ENCODE measurements at places on chromosomes 16 and 17.

DNA sequence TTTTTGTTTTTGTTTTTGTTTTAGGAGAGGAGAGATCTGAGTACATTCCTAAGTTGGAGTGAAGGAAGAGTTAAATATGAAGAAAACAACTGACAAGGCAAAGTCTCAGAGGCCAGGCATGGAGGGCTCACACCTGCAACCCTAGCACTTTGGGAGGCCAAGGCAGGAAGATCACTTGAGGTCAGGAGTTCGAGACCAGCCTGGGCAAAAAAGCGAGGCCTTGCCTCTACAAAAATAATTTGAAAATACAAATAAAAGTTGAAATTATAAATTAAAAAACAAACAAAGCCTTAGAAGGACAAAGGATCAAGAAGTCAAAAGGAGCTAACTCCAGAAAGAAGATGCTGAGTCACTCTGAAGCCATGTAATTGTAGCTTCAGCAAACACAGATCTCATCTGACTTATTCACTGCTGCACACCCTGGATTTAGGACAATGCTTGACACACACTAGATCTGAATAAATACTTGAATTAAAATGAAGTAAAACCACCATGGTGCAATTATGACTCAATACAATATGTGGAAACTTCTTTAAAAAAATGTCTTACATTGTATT lies 9.1 kb downstream of the CEP20 start:
- DNase-seq = no peak

DNA sequence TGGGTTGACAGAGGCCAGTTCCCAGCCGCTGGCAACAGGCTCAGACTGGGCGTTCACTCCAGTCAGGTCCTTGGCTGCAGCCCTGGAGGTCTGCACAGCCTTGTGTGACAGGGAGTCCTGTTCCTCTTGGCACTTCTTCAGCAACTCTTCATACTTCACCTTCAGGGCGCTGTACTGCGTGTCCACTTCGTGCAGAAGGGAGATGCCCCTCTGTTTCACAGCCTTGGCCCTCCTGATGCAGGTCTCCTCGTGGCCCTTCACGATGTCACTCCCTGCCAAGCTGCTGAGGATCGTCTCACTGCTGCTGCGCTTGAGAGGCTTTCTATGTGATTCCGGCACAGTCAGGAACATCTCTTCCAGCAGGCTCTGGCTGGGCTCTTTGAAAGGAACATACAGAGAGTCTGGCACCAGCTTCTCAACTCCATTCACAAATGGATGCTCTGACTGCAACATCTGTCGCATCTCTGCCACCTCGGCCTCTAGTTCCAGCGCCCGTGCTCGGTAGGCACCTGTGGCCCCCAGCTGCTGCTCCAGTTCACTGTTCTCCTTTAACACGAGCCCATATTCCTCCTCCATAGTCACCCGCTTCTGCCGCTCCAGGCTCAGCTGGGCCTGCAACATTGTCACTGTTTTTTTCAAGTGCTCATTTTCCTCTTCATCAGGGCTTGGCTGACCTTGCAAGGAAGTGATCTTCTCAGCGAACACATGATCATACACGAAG lies 27.2 kb downstream of the CDR2 start:
- no peak for DNase-seq

GRCh38 chr17:64648234-64648633 lies 13.9 kb downstream of the SMURF2 start:
- DNase-seq = no peak

- no peak for DNase-seq
Measured at GRCh38 chr16:4733747-4734062, 366 bp downstream of the ANKS3 start.

Measured in ascending aorta (tissue), 2 donors.